AML-193 (cell line): ENCODE measurements at places on chromosomes 12 and 14.

GRCh38 chr12:2651068-2651965 lies 143.5 kb upstream of the FKBP4 start:
- DNase-seq = no peak

GRCh38 chr14:51331486-51332367 lies 91.7 kb downstream of the TMX1 start:
- no peak for DNase-seq

DNA sequence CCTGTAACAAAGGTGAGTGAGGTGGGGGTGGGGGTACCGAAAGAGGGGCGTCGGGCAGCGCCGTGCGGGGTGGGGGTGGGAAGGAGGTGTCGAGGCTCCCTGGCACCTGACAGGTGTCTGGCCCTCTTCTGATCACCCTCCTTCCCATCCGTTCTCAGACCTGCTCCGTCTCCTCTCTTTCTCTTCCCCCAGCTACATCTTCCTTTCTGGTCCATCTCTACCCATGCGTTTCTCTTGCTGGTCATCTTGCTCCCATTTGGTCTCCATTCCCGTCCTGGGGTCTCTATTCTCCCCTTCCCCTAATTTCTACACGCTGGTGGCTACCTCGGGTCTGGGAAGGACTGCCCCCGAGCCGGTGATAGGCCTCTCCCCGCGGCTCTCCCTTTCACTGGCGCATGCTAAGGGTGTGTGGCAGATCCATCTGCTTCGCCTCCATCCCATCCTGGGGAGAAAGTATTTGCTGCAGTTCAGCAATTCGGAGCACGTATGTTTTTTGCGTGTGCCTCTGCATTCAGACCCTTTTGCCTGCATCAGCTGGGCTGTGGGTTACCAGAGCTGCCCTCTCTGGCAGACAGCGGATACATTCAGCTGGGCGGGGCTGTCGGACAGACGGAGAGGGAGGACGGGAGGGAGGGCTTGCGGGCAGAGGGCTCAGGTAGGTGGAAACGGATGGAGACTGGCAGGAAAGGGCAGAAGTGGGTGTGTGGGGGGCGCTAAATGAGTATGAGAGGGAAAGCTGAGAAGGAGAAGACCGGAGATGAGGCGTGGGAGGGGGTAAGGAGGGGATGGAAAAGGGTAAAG lies 730 bp downstream of the CLSTN3 start:
- DNase-seq = peak; percentile 25

DNA sequence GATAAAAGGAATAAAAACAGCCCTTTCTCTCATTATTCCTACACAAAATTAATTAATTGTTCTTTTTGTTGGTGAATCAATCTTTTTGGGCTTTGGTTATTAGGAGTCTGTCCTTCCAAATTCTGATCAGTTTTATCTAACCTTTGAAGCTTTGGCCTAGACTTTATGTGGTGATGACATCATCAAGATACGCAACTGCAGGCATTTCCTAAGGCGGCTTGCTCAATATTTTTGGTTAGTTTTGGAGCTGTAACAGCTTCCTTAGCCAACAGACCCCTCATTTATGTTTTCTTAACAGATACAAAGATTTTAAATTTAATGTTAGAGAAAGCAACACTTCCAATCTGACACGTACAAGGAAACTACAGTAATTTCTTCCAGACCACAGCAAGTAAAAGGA lies 87.8 kb upstream of the PDE3A start:
- DNase-seq = peak; percentile 72

- no peak for DNase-seq
Measured at GRCh38 chr12:22919883-22920282, 294.9 kb downstream of the ETNK1 start.

DNA sequence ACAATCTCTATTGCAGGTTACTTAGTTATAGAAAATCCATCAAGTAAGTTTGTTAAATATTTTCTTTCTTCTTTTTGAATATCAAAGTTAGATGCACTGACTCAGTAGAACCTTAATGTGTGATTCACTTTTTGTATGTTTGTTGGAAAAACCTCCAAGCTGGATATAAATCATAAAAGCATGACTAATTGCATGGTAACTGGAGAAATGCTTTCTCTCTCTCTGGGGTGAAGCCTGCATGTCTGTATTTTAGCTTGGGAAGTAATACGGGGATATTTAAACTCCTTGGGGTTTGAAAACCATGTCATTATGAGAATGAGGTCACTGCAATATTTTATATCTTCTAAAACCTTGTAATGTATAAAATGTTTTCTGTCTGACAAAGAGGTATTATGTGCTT lies 58.6 kb upstream of the MYF6 start:
- no peak for DNase-seq

- DNase-seq = no peak
Measured at GRCh38 chr14:36655963-36656686, 5.5 kb upstream of the PAX9 start.

DNA sequence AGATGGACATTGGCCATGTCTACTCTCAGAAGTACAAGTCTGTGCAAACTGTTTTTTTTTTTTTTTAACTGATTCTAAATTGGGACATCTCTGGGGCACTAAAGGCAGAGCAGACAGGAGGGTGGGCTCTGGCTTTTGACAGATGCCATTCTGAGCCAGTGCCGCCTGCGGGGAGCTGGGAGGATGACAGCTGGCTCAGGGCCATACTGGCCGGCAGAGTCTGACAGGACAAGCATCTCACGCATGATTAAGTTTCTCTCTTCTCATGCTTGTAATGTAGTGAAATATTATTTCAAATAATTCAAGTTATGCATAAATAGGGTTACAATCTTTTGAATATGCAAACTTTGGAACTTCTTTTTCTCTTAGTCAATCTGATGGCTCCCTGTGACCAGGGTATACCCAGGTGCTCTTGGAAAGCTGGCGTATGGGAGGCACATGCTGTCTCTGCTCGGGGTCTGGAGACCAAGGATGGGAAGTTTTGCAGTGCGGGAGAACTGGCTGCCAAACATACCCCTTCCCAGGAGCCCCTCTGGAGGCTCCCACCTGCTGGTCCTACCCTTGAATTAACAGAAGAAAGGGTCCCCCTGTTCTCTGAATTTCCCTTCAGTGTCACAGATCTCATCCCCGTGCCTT lies 7.6 kb downstream of the CDCA4 start:
- no peak for DNase-seq

DNA sequence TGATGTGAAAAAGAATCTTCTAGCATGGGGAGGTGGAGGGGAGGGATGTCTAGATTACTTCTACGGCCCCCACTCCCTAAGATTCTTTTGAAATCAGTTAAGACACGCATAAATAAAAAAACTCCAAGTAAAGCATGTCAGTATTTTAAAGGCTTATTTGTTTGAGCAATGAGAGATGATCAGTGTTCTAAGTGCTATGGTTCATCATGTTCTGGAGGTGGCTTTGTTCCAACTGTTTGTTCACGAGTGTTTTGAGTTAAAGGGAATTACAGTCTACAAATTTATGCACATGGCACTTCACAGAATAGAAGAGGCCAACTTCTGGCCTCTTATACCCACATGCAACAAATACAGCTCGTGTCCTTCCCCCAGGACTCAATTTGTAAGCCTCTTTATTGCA lies 394.9 kb downstream of the RAD51B start:
- DNase-seq = no peak

GRCh38 chr14:64725879-64726584 lies 21.8 kb downstream of the PLEKHG3 start:
- DNase-seq = no peak

DNA sequence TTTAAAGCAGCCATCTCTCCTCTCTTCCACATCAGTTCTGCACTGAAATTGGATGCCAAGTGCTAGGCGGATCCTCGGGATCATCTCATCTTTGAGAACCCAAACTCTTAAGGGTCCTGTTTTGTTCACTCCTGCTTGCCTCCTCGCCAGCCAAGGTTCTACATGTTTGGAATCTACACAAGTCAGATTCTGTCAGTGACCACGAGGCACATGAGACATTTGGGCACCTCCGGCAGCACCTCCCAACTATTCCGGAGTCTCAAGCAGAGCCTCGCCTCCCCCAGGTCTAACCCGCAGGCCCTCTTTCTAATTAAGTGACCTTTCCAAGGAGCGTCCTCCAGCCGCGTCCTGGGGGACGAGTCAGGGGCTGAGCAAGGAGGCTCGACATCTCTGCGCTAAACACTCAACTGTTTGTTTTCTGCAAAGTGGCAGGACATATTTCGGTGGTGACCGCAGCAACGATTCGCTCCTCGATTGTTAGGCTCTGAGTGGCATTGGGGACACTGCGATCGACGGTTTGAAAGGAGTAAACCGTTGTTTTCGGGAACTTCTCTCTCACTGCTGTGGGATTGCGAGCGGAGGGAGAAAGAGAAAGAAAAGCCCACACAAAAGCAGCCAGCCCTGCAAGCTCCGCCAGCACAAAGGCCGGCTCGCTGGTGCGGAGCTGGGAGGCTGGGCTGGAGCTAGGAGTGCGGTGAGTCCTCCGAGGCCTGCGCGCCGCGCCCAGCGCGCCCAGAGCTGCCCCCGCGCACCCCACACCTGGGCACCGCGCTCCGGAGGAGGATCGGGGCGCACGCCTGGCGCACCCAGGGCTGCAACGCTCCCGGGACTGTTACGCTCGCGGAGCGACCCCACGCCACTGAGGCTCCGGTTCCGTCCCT lies 640 bp downstream of the ARMH4 start:
- no peak for DNase-seq
